Hematopoietic multipotent progenitor cell treated with erythropoietin and hydrocortisone succinate and interleukin-3 and kit ligand, for 15 days (in vitro differentiated cells): ENCODE measurements at places on chromosomes 16 and 17.

- no peak for DNase-seq
These were observed 20.8 kb downstream of the ABHD15 start for GRCh38 chr17:29546085-29546484.

DNA sequence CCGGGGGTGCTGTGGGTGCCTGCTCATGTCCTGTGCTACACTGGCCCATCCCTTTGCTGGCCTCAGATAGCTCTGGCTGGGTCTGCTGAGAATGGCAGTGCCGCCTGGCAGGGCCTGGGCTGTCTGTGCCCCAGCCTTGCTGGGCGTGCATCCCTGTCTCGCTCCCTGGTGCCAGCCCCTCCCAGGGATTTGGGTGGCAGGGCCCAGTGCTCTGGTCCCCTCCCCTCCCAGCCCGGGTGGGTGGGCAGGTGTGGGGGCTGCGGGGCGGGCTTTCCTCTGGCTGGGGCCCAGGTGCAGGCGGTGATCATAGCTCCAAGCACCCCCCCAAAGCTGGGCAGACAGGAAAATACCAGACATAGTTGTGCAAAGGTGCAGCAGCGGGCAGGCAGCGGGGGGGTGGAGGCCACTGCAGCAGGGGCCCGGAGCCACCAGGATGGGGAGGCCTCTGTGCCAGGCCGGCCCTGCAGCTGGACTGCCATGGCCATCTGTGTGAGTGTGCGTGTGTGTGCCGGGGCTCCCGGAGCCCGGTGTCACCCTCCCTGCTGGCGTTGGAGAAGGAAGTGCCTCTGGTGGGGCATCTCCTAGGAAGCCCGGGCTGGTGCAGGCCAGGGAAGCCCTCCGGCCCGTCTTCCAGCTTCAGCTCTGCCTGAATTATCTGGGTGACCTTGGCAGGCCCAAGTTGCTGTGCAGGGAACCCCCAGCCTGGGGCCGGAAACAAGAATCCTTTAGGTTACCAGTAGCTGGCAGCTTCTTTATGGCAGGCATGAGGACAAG is 7.4 kb downstream of the GLIS2 start:
- no peak for DNase-seq

DNA sequence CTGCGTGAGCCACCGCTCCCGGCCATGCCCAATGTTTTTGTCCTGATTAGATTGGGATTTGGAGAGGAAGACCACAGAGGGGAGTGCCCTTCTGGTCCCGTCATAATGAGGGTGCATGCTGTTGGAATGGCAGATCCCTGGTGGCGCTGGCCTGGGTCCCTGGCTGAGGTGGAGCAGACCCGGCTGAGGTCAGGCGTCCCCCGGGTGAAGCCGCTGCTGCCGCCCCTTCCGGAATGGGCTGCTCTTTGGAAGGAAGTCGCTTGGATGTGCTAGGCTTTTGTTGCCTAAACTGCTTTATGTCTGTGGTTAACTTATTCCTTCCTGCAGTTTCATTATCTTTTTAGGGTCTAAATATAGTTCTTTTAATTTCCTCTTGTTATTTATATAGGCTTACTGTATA is 120.3 kb upstream of the CHMP6 start:
- no peak for DNase-seq

DNA sequence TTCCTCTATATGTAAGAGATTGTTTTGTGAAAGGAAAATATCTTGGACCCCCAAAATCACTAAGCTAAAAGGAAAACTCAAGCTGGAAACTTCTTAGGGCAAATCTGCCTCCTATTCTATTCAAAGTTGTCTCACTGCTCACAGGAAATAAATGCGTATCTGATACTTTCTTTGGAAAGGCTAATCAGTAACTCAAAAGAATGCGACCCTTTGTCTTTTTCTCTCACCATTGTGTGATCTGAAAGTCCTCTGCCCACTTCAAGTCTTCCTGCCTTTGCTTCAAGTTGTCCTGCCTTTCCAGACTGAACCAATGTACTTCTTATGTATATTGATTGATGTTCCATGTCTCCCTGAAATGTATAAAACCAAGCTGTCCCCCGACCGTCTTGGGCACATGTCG is 157.3 kb downstream of the KIF2B start:
- no peak for DNase-seq

DNA sequence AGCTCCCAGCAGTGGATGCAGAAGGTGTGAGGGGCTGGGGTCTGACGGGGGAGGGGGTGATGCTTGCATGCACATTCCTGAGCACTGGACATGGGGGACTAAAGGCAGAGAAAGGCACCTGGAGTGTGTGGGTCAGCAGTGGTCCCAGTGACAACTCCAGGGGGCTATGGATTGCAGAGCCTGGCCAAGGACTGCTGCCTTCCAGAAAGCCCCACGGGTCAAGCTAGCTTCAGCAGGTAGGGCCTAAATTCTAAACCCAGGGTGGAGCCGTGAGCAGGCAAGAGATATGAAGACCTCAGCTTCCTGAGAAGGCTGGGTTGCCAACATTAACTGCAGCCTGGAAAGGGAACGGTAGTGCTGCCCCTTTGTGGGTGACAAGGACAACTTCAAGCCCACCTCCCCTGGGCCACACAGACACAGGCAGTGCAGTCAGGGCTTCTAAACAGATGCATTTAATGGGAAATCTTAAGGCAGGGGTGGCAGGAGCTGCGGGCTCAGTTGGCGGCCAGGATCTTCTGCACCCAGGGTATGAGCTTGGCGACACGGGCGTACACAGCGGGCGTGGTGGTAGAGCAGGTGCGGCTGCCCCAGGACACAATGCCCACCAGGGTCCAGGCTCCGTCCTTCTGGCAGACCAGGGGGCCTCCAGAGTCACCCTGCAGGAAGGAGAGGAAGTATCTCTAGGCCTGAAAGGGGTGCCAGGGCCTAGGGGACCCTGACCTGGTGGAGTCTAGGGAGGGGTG is 3.1 kb downstream of the CTRB2 start:
- DNase-seq = no peak
